Vagina (tissue), 2 donors: ENCODE measurements at places on chromosomes 16 and 17. TPM values are rescaled to one million over a fixed set of nuclear protein-coding genes. Genes with fewer than 3 reads are reported as not detected.
A peak's percentile ranks its signal among the peaks of the same experiment; 100 is the strongest.

Gene TTYH2
- total RNA-seq: 3.4 TPM

Gene CDRT15L2
- total RNA-seq: not detected

Gene TBC1D3L
- total RNA-seq: 23.8 TPM

Gene NDE1
- 55.0 TPM for total RNA-seq

GRCh38 chr16:31436221-31437045 lies 6.2 kb downstream of the ZNF843 start:
- no peak for DNase-seq

- DNase-seq: no peak
Observed at GRCh38 chr17:15169676-15170075, 95.5 kb downstream of the PMP22 start.

- DNase-seq: no peak
Observed at GRCh38 chr16:27273330-27273669, 4.7 kb upstream of the NSMCE1 start.

DNA sequence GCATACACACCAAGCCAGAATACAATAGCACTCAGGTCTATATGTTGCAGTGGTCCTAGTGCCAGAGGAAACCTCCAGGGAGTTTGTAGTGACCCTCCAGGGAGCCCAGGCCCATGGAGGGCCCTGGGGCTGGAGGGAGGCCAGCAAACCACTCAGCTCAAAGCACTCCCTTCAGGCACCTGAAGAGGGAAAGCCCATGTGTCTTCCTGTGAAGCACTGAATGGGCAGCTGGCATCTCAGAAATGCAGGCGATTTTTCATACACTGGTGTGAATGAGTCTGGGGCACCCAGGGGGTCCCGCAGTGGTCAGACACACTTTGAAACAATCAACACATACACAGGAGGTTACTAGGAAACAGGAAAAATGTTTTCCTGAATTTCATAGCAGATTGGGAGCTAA lies 12.8 kb downstream of the TBC1D26 start:
- peak; percentile 55 for DNase-seq

- DNase-seq: no peak
Observed at GRCh38 chr17:75617218-75617617, 16.0 kb upstream of the SMIM5 start.

DNA sequence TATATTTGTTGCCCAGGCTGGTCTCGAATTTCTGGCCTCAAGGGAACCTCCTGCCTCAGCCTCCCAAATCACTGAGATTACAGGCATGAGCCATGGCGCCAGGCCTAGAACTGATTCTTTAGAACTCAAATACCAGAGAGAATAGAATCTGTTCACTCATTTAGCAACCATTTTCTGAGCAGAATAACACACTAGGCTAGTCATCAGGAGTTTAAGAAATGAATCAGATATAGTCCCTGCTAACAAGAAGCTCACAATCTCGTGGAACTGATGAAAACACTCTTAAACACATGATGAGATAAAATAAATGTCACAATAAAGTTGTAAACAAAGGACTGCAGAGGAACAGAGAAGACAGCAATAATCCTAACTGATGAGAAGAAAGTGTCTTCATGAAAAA lies 55.8 kb upstream of the ADCY9 start:
- no peak for DNase-seq
